ENCODE measurements at places on chromosomes 12 and 14.

DNA sequence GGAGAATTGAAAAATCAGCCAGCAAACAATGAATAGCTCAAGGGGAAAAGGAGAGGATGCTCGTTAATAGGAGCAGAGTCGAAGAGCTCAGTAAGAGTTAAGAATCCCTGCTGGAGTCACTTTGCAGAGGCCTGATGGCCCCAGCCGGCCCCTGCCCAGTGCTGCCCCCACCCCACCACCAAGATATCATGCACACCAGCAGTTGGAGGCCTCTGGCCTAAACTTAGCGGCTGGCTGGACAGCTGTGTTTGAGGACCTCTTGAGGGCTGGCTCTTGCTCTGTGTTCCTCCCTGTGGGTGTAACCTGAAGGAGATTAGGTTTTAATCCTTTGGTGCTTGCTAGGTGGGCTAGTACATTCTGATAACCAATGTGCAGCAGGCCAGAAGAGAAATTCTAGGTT, 142.0 kb downstream of the PLXNC1 start:
- DNase-seq, result no peak

- DNase-seq, result no peak
Observed at GRCh38 chr14:79608446-79608845, 602.9 kb downstream of the DIO2 start.

DNA sequence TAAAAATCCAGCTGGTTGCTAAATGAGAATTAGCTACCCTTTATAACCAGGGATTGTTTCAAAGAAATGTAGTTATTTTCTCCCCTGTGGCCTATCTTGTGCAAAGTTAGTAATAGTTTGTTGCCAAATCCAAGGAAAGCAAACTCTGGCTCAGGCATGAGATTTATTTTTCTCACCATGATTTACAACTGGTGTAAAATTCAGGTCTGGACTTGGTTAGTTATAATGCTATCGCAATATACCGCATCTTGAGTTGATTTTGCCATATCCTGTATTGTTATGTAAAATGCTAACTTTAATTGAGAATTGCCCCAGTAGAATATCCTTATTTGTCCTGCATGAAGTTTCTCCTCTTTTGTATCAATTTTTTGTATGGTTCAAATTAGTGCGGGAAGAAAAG, 135.5 kb downstream of the CRADD start:
- no peak for DNase-seq

GRCh38 chr12:39127401-39127800, 222.0 kb upstream of the CPNE8 start:
- no peak for DNase-seq

DNA sequence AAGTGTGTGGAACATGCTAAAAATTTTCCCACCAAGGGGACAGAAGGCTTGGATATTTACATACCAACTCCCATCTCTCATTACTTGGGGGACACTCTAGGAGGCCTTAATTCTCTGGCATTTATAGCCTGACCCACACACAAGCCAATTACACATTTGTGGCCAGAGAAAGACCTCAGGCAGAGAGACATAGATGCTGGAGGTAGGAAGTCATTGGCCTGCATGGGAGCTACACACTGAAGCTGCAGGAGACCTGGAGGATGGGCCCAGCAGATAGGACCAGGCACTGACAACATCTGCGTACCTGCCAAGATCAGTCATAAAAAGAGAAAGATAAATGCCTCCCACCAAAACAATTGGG, 61.7 kb downstream of the TBX5 start:
- no peak for DNase-seq

GRCh38 chr12:19822476-19822875, 383.2 kb downstream of the AEBP2 start:
- no peak for DNase-seq

- no peak for DNase-seq
Observed at GRCh38 chr12:124655048-124655697, 87.8 kb upstream of the NCOR2 start.

Measured in activated T-helper 1 cell treated with Interleukin-2 at 50 U/mL for 16 hours (primary cell).